ENCODE measurements at places on chromosomes 6 and 20.

GRCh38 chr20:32448306-32449056, 90.3 kb downstream of the ASXL1 start:
- no peak for DNase-seq

- peak; percentile 82 for DNase-seq
Measured at GRCh38 chr20:5078399-5078958, 41.3 kb downstream of the PCNA start.

- no peak for DNase-seq
Measured at GRCh38 chr20:49268600-49269365, 9.1 kb downstream of the ZNFX1 start.

DNA sequence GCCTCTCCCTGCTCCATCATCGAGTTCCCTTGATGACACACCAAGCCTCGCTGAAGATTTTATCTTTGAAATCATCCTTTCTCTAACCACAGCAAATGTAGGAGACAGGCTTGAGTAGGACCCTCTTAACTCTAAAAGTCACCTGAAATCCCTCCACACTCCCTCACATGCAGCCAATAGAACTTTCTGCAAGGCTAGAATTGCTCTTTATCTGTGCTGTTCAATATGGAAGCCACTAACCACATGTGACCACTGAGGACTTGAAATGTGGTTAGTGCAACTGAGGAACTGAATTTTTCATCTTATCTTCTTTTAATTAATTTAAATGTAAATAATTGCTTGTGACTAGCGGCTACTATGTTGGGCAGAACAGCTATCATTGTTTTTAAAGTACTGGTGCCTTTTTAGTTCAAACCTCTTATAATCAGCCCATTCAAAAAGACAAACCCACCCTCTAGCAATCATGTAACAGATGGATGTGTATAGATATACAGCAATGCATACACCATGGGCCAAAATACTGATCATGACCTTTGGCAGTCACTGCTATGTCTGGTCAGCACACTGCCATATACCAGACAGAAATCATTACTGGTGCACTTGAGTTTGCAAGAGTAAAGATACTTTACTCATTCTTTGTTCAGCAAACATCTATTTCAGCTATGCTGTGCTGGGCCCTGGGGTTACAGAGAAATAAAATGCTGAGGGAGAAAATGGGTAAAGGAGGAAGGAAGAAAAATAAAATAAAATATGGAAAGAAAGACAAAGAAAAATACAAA, 50.0 kb downstream of the GFOD1 start:
- no peak for DNase-seq

GRCh38 chr20:35373661-35374060, 38.1 kb downstream of the UQCC1 start:
- no peak for DNase-seq

DNA sequence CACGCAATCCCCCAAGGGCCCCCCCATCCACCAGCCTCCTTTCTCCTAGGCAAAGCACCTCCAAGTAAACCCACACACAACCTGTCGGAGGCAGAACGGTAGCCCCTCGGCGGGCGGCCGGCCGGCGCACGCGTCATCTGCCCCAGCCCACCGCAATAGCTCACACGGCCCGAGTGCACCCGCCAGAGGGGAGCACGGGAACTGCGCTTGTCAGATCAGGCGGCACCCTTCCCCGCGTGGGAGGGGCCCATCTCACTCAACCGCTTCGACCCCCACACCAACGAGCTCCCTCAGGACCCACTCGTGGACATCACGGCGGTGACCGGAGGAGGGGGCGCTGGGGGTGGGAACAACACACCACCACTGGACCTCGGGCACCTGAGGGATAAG, 767.9 kb upstream of the DEFB115 start:
- no peak for DNase-seq

DNA sequence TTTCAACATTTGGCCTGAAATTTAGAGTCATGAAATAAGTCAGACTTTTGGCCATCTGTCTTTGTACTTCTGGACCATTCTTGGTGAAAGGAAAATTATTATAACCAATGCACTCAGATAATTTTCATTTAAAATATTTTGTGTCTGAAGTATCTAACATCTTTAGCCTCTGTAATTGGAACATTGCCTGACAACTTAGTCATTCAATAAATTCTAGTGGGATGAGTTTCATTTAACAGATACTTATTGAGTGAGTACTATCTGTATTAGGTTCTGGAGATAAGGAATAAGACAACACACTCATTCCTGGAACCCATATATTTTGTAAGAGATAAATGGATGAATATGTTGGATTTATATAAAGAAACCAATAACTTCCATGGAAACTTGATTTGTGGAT, 536.0 kb downstream of the BCKDHB start:
- DNase-seq, result no peak

GRCh38 chr6:1055015-1055921, 256.6 kb upstream of the FOXQ1 start:
- no peak for DNase-seq

GRCh38 chr6:184161-184700, 108.1 kb upstream of the DUSP22 start:
- DNase-seq, result no peak

- DNase-seq, result no peak
Measured at GRCh38 chr6:150722614-150723344, 123.1 kb downstream of the PLEKHG1 start.

- peak; percentile 45 for DNase-seq
Measured at GRCh38 chr6:32436995-32437836, 2.5 kb upstream of the HLA-DRA start.

DNA sequence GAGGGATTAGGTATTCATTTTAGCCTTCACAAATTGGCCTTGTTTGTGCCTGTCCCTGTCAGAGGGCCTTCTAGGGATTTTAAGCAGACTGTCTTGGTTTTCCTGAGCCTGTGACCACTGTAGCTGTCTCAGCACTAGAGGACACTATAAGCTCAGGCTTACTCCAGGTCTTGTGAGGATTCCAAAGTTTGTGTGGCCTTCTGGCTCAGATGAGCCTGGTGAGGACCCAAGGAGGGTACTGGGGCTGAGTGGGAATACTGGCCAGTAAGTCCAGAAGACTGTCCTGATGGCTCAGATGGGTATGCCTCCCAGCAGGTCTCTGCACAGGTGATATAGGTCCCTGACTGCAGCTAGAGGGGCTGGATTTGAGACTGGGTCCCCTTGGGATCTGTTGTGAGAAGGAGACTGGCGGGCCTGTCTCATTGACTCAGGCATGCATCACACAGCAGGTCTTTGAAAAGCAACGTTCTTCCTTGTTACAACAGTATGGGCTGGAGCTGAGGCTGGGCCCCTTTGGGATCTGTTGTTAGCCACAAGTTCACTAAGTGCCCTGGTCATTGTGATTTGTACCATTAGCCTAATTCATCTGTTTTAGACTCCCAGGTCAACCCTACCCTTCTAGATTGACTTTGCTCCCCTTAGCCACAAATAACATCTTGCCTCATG, 26.3 kb upstream of the TFB1M start:
- DNase-seq, result no peak

All from Ammon's horn (tissue), 1 donor.